ENCODE measurements at places on chromosomes 11 and 22.

GRCh38 chr22:36335621-36336020 is 52.1 kb downstream of the MYH9 start:
- DNase-seq = no peak

DNA sequence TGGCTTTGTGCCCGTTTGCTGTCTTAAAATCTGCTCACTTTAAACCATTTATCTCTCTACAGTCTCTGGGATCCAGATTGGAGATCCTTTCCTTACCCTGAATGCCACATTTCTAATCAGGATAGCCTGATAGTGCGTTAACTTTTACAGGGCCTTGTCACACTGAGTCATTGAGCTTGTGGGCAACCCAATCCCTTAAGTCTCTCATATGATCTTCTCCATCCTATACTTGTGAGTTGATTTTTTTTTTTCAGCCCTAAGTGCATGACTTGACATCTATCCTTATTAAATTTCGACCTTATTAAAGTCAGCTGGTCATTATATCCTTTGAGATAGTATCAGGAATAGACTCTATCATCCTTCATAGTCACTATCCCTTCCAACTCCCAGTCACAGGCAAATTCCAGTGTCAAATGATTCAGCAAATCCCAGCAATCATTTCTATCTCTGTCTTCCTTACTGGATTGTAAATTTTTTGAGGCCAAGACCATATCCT is 57.7 kb downstream of the TEAD1 start:
- no peak for DNase-seq

DNA sequence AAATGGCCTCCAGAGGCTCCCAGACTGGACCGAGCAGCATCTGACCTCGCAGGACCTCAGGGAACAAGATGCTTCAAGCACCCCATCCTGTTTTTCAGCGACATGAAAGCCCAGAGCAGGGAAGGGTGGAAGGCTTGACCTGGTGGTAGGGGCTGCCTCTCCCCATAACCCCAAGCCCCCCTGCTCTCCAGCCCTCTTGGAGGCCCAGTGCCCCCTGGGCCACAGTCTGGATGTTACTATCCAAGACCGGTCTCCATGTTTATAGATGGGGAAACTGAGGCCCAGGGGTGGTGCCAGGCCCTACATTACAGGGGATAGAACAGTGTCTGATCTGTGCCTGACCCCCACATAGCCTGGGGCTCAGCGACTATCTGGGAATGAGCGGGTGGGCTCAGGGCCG is 7.0 kb downstream of the FGF3 start:
- no peak for DNase-seq

- DNase-seq = peak; percentile 88
Measured at GRCh38 chr11:10933455-10934292, 75.8 kb upstream of the ZBED5 start.

DNA sequence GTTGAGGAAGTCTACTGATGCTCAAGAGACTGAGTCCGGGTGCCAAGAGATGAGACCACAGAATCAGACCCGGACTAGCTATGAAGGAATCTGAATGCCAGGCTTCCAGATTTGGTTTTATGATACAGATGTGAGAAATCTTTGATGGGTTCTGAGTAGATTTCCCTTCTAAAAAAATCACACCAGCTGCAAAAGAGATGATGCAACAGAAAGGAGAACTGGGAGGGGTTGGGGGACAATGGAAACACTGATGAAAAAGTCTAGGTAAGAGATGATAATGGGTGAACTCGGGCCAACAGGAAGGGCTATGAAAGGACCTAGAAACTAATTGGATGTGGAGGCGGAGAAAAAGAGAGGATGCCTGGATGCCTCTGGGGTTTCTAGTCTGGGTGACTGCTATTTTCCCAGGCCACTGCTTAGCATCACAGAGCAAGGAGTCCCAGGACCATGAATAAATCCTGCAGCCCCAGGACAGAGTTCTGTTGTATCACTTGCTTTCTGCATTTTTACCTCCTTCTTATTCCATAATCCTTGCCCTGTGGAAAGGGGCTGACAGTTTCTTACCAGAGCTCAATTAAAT is 115.4 kb upstream of the SEZ6L start:
- no peak for DNase-seq

DNA sequence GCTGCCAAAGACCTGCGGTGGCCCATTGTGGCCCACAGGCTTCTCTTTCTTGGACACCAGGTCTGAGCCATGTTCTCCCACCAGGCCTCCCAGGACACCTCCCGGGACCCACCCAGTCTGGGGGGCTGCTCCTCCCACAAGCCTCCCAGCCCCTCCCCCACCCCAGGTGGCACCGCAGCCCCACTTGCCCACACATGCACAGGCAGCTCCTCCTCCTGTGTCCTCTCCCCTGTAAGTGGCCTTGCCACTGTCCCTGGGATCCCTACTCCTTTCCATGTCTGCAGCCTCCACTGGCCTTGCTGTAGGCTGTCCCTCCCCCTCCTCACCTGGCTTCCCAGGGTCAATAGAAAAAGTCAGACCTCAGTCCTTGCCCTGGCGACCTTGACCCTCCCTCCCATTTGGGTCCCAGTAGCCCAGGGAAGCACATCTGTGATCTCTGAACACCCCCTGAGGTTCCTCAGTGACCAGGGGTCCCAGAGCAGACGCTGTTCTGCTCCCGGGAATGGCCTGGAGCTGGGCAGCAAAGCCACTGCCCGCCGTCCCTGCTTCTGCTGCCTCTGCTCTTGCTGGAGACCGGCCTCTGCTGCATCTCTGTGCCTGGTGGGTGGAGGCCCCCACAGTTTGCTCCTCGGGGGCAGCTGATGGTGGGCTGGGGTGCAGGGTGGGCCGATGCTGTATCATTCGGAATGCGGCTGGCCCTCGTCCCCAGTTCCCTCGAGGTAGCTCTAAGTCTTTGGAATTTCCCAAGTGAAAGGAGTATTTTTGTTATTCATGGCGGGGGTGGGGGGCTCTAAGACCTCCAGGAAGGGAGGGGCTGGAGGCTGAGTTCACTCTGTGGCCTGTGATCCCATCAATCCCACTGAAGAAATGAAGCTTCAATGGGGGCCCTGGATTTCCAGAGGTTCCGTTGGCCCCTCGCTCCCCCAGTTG is 43.6 kb downstream of the ARHGAP8 start:
- no peak for DNase-seq

- DNase-seq = no peak
Measured at GRCh38 chr22:24512043-24512442, 16.9 kb downstream of the UPB1 start.

GRCh38 chr11:71164621-71165020 is 87.8 kb downstream of the SHANK2 start:
- no peak for DNase-seq

DNA sequence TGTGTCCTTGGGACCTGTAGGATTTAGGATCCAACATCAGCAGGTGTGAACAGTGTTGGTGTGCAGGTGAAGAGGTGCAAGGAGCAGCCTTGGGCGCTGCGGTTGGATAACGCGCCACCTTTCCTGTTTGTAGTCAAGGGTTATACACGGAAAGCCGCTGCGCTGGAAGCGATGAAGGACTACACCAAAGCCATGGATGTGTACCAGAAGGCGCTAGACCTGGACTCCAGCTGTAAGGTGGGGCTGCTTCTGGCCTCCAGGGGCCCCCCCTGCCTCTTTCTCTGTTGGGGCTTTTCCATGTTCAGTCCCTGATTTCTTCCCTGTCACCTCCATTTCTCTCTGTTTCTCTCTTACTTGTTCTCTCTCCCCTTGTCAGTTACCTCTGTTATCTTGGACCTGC is 3.5 kb upstream of the FERMT3 start:
- no peak for DNase-seq

GRCh38 chr11:34250211-34250610 is 107.6 kb downstream of the ABTB2 start:
- DNase-seq = no peak

GRCh38 chr11:71554996-71555395 is 6.8 kb downstream of the KRTAP5-9 start:
- DNase-seq = no peak

GRCh38 chr11:62421996-62422395 is 3.2 kb downstream of the SCGB1A1 start:
- no peak for DNase-seq

GRCh38 chr11:65301491-65302329 is 13.0 kb upstream of the CDC42EP2 start:
- DNase-seq = no peak

- DNase-seq = no peak
Measured at GRCh38 chr11:30710221-30710620, 124.1 kb upstream of the MPPED2 start.

- no peak for DNase-seq
Measured at GRCh38 chr22:44669561-44669976, 32.4 kb upstream of the PRR5 start.

GRCh38 chr11:75493626-75494025 is 32.1 kb downstream of the GDPD5 start:
- no peak for DNase-seq

- no peak for DNase-seq
Measured at GRCh38 chr22:21861851-21862250, 5.6 kb downstream of the MAPK1 start.

DNA sequence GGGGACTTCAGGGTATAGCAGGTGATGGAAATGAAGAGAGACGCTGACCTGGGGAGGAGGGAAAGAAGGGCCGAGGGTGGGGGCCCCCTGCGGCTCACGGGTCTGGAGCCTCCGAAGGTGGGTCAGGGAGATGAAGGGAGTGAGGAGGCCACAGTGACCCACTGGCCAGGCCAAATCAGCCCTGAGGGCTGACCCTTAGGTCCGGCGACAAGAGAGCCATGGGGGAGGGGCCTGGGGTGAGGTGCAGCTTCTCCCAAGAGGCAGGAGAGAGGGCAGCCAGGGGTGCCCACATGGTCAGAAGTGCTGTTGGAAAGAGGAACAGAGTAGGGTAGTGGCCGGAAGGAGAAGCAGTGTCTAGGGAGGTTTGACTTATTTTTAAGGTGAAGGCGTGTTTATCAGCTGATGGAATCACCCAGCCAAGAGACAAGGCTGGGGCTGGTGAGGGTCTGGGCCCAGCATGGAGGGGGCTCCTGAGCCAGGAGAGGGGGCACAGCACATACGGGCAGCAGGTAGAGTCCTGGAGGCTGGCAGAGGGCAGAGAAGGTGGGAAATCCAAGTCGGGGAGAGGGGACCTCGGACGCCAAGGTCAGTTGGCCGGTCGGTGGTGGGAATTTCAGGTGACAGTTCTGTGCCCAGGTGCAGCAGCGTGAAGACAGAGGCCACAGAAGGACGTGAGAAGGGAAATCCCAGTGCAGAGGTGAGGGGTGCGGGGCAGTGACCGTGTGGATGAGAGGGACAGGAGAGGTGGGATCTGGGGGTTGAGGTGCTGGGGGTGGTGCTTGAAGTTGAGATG is 49.0 kb downstream of the LINC01488 start:
- no peak for DNase-seq

DNA sequence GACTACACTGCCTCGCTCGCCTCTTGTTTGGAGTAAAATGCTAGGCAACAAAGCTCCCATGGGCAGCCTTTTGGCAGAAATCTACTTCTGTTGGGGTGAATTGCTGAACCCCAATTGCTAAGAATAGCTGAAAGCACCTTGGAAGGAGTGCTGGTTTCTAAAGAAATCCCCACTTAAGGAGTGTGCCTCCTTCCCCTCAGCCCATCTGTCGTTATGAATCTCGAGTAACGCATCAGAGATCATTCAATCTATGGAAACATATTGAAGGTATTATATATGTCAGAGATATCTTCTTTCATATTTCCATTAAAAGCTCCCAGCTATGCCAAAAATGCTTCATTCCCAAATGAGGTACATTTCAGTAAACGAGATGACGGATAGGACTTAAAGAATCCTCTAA is 229.6 kb upstream of the BLID start:
- no peak for DNase-seq

GRCh38 chr11:126547161-126547560 is 191.7 kb downstream of the ST3GAL4 start:
- DNase-seq = no peak

- DNase-seq = no peak
Measured at GRCh38 chr11:114762408-114762807, 84.1 kb downstream of the NXPE2 start.

- no peak for DNase-seq
Measured at GRCh38 chr11:86720546-86720945, 48.1 kb upstream of the ME3 start.

GRCh38 chr11:8501836-8502235 is 92.2 kb downstream of the STK33 start:
- no peak for DNase-seq

- no peak for DNase-seq
Measured at GRCh38 chr11:71478528-71478840, 25.5 kb downstream of the NADSYN1 start.

GRCh38 chr11:123357353-123357989 is 72.6 kb upstream of the GRAMD1B start:
- DNase-seq = no peak

GRCh38 chr22:42764895-42765363 is 44.3 kb upstream of the A4GALT start:
- DNase-seq = no peak

- no peak for DNase-seq
Measured at GRCh38 chr11:74347381-74347780, 35.9 kb upstream of the P4HA3 start.

DNA sequence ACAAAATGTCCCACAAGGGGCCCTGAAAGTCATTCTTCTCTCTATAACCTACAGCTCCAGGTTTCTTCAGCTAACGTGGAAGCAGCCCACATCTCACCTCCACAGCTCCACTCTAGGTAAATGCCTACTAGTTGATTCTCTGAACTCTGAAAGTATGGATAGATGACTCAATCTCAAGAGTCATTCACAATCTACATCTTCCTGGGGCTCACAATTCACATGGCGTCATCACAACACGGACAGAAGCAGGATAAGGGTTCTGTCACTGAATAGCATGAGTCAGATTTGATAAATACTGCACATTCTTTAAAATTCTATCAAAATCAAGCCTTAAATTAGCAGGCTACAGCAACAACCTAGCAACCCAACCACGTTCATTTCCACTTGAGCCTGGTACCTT is 96.3 kb downstream of the PLEKHA7 start:
- no peak for DNase-seq

DNA sequence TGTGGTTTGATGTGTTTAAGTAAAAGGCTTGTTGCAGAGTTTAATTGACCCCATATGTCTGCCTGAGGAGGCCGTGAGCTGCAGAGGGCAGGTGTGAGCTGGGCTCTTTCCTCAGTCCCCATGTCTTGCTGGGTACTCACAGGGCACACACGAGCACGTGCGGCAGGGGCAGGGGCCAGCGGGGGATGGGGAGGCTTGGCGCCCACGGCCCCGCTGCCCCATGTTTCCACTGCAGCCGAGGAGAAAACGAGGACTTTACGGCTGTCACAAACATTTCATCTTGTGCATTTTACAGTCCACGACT is 24.7 kb upstream of the CCDC188 start:
- DNase-seq = no peak

- no peak for DNase-seq
Measured at GRCh38 chr22:21033895-21034294, 1.5 kb upstream of the SLC7A4 start.

GRCh38 chr11:102287964-102288724 is 29.1 kb upstream of the BIRC3 start:
- peak; percentile 37 for DNase-seq

GRCh38 chr22:45253039-45253641 is 12.4 kb upstream of the KIAA0930 start:
- no peak for DNase-seq
